ENCODE measurements at places on chromosomes 6 and 20.

DNA sequence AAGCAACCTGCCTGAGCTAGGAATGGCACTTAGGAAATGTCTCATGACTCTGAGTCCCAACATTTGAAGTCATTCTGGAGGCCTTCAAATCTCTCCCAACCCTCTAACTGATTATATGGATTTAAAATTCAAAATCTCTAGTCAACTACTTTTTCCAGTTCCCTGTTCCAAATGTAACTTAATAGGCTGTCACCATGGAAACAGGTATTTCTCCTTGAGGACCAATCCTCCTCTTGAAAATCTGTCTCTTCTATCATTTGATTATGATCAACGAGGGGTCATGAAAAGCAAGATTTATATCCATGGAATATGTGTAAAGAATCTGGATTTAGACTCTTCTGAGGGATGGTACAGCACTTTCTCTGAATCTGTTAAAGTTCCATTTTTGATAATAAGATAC is 127.3 kb upstream of the DTNBP1 start:
- DNase-seq: no peak

- peak; percentile 43 for DNase-seq
Observed at GRCh38 chr20:910870-911770, 5.0 kb downstream of the ANGPT4 start.

DNA sequence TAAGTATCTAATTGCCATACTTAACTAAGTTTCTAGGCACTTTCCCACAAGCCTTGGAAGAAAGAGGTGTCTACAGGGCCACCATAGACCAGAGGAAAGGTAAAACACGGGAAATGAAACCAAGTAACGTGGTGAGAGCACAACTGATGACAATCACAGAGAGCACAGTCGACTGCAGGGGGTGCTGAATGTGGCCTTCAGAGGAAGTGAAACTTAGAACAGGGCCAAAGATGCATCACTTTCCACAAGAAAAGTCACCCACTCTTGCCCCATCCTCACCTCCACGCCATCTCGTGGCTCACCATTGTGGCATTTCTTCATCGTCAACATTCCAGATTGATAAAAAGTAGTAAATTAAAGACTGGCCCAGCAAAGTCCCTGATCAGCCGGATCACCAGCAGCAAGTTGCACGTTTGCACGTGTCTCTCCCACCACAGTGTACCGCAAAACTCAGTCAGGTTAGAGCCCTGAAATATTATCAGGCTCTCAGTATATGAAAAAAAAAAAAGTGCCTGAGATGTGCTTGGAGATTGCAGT is 31.4 kb downstream of the HIVEP2 start:
- no peak for DNase-seq

DNA sequence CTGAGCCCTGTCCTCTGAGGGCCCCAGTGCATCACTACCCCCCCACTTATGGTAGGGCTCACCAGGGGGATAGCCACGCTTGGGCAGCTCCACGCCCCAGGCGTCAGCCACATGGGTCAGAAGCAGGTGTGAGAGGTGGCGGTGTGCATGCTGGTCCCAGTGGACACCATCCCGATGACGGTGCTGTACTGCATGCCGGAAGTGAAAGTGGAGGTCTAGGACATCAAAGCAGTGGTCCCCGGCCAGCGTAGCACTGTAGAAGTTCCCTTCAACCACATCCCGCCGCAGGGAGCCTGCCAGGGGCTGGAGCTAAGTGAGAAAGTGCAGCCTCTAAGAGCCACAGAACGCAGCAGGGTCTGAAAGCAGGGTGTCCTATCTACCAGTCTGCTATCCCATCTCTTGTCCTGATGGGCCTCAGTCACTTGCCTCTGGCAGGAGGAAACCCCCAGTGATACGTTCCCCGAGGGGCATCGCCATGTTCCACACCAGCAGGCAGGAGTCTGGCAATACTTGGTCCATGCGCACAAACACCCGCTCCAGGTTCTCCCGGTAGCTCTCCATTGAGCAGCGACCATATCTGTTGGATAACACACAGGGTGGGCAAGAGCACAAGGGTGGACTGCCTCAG is 2.2 kb downstream of the PCED1A start:
- no peak for DNase-seq

DNA sequence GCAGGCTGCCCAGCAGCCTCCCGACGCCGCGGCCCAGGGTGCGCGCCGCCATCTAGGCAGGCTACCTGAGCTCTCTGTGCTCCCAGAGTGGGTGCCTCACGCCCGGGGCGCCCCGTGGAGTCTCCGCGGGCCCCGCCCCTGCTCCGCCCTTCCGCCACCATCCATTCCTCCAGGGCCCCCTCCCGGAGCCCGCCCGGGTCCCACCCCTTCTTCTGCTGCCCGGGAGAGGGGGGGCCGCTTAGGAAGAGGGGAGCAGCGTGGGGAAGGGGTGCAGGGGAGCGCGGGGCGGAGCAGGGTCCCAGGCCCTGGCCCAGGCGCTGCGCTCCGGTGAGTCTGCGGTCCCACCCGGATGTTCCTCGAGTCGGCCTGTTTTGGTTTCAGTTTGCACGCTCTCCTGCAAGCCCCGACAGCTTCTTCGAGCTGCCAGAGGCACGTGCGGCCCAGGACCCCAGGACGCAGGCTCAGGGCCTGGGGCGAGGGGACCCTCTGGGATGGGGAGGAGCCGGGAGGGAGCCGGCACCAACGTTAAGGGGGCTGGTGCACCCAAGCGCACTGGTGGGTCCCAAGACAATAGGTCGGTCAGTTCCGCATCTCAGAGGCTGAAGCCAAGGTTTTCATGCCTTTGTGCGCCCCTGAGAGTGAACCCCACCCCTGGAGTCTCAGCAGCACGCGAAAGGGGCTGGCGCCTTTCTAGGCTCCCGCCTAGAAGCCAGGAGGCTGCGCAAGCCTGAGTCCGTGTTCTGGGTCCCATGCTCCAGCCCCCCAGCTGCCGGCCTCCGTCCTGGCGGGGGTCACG is at the start of gene ACSS1:
Gene ACSS1, minus strand, starts transcription at position 89 of the 796 bp plus-strand sequence. Its CDS starts 37 bp downstream, at position 52.
- DNase-seq: peak; percentile 56

GRCh38 chr20:44384423-44385027 is 29.0 kb downstream of the HNF4A start:
- DNase-seq: peak; percentile 78

DNA sequence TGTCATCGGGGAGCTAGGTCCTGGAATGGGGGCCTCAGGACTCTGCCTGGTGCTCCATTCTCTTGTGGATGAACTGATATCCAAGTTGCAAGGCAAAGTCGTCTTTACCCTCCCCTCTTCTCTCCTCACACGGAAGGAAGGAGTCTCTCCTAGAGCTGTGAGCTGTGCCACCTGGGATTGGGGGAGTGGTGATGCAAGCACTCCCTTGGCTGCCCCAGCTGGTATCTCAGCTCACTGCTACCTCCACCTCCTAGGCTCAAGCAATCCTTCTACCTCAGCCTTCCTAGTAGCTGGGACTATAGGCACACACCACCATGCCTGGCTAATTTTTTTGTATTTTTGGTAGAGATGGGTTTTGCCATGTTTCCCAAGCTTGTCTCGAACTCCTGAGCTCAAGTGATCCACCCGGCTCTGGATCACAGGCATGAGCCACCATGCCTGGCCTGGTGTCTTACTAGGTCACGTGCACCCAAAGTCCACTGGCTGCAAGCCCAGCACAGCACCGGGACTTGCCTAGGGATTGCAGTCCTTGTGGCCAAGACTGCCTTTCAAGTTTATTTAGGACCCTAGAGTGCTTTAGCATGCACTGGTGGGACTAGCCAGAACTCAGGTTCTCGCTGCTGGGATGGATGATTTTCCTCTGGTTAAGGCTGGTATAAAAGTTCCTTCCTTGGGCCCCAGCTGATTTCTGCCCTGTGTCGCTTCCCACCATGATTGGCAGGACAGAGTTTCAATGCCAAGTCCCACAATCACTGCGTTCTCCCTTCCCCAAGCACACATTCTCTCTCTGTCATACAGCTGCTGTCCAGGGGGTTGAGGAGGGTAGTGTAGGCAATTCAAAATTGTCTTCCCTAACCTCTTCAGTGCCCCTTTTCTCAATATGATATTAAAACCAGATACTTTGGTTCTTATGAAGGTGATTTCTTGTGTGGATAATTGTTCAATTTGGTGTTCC is 33.5 kb downstream of the SMAP1 start:
- no peak for DNase-seq

DNA sequence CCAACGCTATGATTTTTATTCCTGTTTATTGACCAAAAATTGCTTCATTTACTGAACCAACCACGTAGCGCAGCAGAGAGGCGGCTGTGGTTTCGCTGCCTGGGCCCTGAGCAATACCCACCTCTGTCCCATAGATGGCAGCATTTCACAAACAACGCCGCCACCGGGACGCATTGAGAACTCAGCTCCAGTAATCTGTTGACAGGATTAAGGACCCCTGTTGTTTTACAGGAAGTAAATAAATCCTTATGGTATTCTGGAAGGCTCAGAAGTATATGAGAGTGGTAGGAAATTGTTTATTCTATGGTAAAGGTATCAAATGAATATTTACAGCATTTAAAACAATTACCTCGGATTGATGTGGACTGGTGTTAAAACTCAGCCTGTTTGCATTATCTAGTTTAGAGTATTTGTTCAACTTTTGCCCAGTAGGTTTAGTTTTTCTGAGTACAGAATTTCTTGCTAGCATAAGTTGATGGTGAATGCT is 547.9 kb upstream of the SLC35B3 start:
- DNase-seq: peak; percentile 86

DNA sequence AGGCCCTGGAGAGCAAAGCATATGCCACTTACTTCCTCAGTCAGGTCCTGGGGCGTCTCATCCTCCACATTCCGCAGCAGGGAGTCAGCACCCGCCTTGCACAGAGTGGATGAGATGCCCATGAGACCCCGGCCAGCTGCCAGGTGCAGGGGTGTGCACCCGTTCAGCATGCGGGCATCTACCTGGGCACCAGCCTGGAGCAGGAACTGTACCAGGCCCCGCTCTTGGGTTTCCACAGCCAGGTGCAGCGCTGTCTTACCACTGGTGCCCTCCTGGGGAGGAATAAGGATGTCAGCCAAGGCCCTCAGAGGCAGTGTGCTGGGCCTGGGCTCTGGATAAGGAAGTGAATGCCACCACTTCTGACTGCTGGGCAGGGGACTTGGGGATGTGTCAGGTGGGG is 2.7 kb upstream of the SLC35B2 start:
- no peak for DNase-seq

- peak; percentile 26 for DNase-seq
Observed at GRCh38 chr6:27505209-27506027, 32.5 kb upstream of the ZNF184 start.

- DNase-seq: no peak
Observed at GRCh38 chr6:5167501-5167900, 82.4 kb downstream of the PPP1R3G start.

DNA sequence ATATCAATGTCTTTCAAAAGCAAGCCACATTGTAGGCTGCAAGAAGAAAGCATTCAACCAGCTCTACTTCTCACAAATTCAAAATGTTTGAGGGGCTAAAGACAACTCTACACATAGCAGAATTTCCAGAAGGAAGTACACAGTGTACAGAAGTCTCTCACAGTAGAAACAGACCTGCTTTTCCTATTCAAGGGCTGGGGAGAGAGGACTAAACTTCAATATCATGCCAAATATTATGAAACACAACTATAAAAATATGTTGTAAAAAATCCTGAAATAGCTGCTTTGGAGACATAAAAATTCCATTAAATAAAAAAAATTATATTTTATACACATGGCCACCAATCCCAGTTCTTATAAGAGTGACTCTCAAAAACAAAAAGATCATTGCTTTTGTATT is 70.8 kb upstream of the IPCEF1 start:
- DNase-seq: no peak

DNA sequence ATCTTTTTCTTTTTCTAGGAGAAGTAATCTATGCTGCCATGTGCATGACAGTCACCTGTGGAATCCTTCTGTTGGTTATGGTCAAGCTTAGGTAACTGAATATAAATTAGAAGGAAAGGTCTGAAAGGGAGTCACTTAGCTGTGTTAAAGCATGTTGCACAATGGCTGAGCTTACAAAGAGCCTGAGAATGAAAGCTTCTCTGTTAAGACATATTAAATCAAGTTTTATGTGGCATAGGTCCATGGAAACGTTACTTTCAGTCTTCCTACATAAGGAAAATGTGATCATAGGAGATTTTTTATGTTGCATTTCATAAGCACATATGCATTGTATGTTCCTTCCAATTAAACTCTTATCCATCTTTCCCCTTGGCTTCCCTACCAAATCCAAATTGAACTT is 72.1 kb downstream of the GFRAL start:
- DNase-seq: no peak

DNA sequence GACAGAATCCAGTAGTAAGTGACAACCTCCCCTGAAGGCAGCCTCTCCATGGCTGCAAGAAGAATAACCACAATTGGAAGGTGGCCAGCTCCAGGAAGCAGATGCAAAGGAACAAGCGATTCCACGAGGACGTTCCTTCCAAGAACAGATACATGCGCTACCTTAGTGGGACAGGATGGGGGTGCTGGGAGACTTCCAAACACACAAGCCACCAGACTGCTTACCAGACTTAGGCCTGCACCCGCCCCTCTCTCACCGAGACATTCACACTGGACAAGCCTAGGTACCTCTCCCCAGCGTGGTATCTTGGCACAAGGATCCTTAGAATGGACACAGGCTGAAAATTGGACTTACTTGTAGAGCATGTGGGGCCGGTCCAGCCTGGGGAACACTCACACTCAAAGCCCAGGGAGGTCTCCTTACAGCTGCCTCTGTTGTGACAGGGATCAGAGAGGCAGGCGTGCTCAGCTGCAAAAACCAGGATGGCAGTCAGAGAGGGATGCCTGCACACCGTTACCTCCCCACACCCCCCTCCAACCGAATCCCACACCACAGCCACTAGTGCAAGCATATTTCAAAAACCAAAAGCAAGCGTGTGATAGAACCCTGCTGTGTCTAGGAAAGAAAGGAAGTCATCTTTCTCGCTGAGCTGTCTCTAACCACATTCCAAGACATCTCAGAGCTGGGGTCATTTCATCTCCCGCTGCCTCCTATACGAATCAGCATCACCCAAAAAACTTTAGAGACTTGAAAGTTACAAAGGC is 22.4 kb downstream of the JAG1 start:
- DNase-seq: peak; percentile 82

GRCh38 chr6:44166591-44167184 is 8.1 kb downstream of the CAPN11 start:
- no peak for DNase-seq

GRCh38 chr6:89605861-89606260 is 32.7 kb downstream of the LYRM2 start:
- no peak for DNase-seq

GRCh38 chr6:125962900-125963497 is 6.4 kb downstream of the HINT3 start:
- DNase-seq: no peak

DNA sequence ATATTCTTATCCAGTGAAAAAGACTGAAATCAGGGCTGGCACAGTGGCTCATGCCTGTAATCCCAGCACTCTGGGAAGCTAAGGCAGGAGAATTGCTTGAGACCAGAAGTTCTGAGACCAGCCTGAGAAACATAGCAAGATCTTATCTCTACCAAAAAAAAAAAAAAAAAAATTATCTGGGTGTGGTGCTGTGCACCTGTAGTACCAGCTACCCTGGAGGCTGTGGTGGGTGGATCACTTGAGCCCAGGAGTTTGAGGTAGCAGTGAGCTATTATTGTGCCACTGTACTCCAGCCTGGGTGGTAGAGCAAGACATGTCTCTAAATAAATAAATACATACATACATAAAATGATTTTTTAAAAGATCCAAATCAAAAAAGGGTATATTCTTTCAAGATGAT is 6.3 kb downstream of the CALHM6 start:
- no peak for DNase-seq

GRCh38 chr6:89494131-89494793 is 61.3 kb downstream of the ANKRD6 start:
- no peak for DNase-seq

Measured in astrocyte of the hippocampus (primary cell).